ENCODE measurements at places on chromosomes 16 and 17.

DNA sequence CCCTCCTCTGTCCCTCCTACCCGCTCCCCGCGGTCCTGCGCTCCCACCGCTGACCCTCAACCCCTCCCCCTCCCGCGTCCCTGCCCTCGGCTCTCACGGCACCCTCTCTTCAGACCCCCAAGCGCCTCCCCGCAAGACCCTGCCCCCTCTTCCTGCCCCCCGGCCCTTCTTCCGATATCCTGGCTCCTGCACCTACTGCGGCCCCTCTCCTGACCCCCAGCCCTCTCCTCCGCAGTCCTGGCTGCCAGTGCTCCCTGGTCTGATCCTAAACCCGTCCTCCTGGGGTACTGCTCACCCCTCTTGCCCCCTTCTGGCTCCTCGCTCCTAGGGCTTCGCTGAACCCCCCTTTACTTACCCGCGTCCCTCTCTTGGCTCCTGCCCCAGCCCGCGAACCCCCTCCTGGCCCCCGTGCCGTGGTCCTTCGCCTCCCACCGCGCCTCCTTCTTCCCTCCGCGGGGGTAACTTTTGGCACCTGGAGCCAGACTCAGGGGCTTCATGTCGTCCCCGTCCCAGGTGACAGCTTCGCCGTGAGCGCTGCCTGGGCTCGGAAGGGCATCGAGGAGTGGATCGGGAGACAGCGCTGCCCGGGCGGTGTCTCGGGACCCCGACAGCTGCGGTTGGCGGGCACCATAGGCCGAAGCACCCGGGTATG lies 839 bp downstream of the NKD1 start:
- DNase-seq = no peak

DNA sequence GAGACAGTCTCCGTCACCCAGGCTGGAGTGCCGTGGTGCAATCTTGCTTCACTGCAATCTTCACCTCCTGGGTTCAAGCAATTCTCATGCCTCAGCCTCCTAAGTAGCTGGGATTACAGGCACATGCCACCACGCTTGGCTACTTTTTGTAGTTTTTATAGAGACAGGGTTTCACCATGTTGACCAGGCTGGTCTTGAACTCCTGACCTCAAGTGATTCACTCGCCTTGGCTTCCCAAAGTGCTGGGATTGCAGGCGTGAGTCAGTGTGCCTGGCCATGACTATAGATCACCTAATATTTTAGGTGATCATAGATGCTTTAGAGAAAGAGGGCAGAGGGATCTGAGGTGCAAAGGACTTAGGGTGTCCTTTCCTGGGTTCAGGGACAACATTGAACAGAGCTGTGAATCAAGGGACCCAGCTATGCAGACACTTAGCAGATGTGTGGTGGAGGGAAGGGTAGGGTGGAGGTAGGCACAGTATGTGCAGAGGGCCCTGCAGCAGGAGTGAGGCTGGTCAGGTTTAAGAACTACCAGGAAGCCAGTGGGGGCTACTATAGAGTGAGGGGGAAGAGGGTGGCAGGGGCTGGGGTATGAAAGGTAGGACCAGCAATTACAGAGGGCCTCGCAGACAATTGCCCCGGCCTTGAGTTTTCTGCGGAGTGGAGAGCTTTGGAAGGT lies 116.5 kb downstream of the CMIP start:
- no peak for DNase-seq

- DNase-seq = no peak
Observed at GRCh38 chr17:39966771-39967170, 4.0 kb downstream of the GSDMA start.

DNA sequence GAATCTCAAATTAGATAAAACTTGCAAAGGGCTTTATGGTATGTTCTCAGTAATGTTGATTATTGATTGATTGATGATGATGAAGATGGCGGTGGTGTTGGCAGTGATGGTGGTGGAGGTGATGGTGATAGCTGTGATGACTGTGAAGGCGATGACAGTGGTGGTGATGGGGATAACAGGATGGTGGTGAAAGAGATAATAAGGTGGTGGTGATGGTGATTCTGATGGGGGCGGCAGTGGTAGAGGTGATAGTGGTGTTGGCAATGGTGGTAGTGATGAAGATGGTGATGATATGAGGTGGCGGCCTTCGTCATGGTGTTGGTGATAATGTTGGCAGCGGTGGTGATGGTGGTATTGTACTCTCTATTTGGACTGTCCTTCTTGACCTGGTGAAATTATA lies 238.3 kb downstream of the XYLT1 start:
- no peak for DNase-seq

GRCh38 chr17:45353043-45353442 lies 36.2 kb upstream of the MAP3K14 start:
- no peak for DNase-seq

DNA sequence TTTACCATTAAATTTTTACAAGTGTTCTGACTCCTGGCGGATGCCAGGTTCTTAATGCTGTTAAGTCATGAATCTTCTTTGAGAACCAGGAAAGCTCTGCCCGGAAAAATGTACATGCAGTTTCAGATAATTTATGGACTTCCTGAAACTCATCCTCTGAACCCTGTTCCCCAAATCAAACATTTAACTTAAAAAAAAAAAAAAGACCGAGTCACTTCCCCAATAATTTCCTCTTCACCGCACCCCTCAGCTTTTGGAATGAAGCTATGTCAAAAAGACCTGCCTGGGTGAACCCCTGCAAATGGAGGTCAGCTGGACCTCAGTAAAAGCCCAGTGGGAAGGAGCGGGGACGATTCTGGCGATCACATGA lies 15.0 kb downstream of the ZNF232 start:
- no peak for DNase-seq

GRCh38 chr16:54458923-54459322 lies 172.3 kb upstream of the IRX3 start:
- DNase-seq = no peak

- DNase-seq = no peak
Observed at GRCh38 chr17:81429821-81430551, 34.7 kb downstream of the BAHCC1 start.

- no peak for DNase-seq
Observed at GRCh38 chr16:30924913-30925631, 1.7 kb downstream of the FBXL19 start.

DNA sequence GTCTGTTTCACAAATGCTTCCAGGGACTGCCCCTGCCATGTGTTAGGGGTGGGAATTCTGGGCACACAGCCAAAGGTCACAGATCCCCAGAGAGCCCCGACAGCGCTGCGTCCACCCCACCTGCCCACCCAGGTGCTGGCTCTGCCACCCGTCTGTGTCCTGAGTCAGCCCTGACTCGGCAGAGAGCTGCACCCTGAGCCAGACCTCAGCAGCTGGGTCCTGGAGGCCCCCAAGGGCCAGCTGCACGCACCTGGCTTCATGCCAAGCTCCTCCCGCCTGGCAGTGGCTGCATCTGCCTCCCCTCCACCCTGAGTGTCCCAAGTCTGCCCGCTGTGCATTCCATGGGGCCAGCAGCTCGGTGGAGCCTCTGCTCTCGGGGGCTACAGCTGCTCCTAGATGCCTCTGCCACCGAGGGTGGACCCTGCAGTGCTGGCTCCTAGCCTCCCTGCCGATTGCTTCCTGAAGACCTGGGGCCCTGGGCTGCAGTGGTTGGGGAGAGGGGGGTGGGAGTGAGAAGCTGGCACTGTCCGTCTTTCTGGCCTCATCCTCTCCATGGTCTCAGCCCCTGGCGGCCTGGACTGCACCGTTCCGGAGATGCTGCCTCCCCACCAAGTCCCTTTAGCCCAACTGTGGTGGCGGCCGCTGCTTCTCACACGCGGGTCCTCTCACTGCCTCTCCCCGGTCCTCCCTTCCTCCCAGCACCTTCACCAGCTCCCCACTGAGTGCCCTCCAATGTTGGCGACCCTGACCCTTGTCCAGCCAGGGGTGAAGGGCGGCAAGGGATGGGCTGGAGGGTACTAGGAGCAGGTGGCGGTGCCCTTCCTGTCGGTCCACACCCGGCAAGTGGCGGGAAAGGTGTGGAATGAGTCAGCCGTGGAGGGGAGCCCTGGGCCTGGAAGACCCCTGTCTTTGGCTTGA lies 3.0 kb downstream of the SECTM1 start:
- no peak for DNase-seq

- no peak for DNase-seq
Observed at GRCh38 chr17:73588891-73589290, 55.4 kb downstream of the SDK2 start.

GRCh38 chr16:10668322-10669045 lies 26.2 kb downstream of the TEKT5 start:
- DNase-seq = no peak

DNA sequence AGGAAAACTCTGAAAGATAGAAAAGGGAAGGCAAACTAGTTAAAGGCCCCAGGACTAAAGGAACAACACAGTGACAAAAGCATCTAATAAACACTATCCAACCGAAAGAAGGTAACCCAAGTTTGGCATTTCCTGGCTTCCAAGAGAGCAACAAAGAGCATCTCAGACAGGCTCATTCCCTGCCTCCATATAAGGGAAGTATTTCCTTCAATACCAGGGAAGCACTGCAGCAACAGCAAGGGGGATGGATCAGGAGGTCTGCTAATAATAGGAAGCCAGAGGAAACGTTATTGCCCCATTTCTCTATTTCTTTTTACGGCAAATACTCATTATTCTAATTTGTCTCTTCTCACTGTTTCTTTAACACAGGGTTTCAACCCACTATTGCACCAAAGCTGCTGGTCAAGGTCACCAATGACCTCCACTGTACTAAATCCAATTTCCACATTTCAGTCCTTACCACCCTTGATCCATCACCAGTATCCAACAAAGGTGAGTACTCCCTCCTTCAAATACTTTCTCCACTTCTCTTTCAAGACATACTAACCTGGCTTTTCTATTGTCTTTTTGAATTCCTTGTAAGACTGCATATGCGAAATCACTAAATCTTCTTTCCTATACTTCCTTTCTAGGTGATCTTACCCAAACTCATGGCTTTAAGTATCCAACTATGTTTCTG lies 86.1 kb downstream of the KANSL1 start:
- no peak for DNase-seq

- no peak for DNase-seq
Observed at GRCh38 chr17:26765860-26766709, 527.8 kb upstream of the WSB1 start.

GRCh38 chr17:44314869-44315661 lies 6.7 kb downstream of the RUNDC3A start:
- DNase-seq = no peak

GRCh38 chr17:67484261-67484660 lies 107.2 kb downstream of the PITPNC1 start:
- no peak for DNase-seq

GRCh38 chr16:49748322-49748721 lies 107.6 kb downstream of the ZNF423 start:
- no peak for DNase-seq

Measured in stimulated activated CD8-positive, alpha-beta memory T cell treated with anti-CD3 and anti-CD28 coated beads, Interleukin-4, amount 100 ng/mL, for 4 hours (primary cell).